Activated naive CD8-positive, alpha-beta T cell treated with anti-CD3 and anti-CD28 coated beads, Interleukin-2, amount 10 ng/mL, durations not matched to agents 7 days and 5 days (primary cell): ENCODE measurements at places on chromosomes 5 and 9. TPM values are rescaled to one million over a fixed set of nuclear protein-coding genes. Genes with fewer than 3 reads are reported as not detected.

DNA sequence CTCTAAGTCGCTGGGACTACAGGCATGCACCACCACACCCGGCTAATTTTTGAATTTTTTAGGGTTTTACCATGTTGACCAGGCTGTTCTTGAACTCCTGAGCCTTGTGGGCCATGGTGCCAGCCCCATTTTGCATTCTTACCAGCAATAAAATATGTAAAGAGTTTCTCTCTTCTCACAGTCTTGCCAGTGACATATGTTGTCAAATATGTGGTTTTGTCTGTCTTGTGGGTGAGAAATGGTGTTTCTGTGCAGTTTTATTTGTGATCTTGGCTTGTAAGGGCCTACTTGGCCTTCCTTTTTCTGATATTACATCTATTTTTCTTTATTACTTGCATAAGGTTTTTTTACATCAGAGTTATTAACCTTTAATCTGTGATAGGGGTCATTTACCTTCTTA, 47.1 kb downstream of the SPIN1 start:
- peak overlapping the region; percentile 67 for H3K27ac ChIP-seq
- H3K27me3 ChIP-seq, result no peaks in the 10 kb centered on the region
- H3K36me3 ChIP-seq, result peaks cover 52% of the 10 kb centered on the region
- DNase-seq, result no peak
- H3K4me1 ChIP-seq, result peaks cover 40% of the 10 kb centered on the region

WNT8A gene
- not detected for total RNA-seq

DNA sequence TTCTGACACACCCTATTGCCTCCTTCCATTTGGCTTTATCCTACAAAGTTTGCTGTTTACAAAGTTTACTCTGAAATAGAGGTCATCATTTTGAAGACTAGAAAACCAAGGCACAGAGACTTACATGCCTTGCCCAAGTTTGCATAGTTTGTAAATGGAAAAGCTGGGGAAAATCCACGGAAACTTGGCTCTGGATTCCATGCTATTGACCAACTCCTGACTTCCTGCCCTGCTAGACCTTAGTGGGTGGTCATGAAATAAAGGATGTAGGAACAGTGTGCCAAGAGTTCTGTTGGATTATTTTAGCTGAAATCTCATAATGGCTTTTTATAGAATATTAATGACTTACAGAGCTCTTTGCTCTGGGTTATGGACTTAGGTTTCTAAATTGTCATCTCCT, 69.5 kb downstream of the GRIA1 start:
- no peaks in the 10 kb centered on the region for H3K36me3 ChIP-seq
- DNase-seq, result no peak
- peaks cover 2% of the 10 kb centered on the region for H3K4me1 ChIP-seq
- no peak overlapping the region for H3K27ac ChIP-seq

- H3K36me3 ChIP-seq, result no peaks in the 10 kb centered on the region
- DNase-seq, result no peak
- H3K27me3 ChIP-seq, result peaks cover 3% of the 10 kb centered on the region
- no peaks in the 10 kb centered on the region for H3K4me1 ChIP-seq
Observed at GRCh38 chr5:6527749-6528455, 79.2 kb downstream of the UBE2QL1 start.

- H3K36me3 ChIP-seq, result no peaks in the 10 kb centered on the region
- no peaks in the 10 kb centered on the region for H3K27me3 ChIP-seq
- H3K4me3 ChIP-seq, result no peak overlapping the region
- H3K27ac ChIP-seq, result no peak overlapping the region
- DNase-seq, result no peak
Observed at GRCh38 chr5:149795360-149795759, 65.2 kb downstream of the PPARGC1B start.
